ENCODE measurements at places on chromosomes 7 and 10. TPM values are rescaled to one million over a fixed set of nuclear protein-coding genes. Genes with fewer than 3 reads are reported as not detected.
A peak's percentile ranks its signal among the peaks of the same experiment; 100 is the strongest.

- H3K4me3 ChIP-seq = no peak overlapping the region
- DNase-seq = no peak
- H3K27ac ChIP-seq = no peak overlapping the region
- H3K36me3 ChIP-seq = no peaks in the 10 kb centered on the region
These were observed 453.7 kb downstream of the SDK1 start for GRCh38 chr7:3754493-3755341.

Gene AOAH
- 12.9 TPM for total RNA-seq

DNA sequence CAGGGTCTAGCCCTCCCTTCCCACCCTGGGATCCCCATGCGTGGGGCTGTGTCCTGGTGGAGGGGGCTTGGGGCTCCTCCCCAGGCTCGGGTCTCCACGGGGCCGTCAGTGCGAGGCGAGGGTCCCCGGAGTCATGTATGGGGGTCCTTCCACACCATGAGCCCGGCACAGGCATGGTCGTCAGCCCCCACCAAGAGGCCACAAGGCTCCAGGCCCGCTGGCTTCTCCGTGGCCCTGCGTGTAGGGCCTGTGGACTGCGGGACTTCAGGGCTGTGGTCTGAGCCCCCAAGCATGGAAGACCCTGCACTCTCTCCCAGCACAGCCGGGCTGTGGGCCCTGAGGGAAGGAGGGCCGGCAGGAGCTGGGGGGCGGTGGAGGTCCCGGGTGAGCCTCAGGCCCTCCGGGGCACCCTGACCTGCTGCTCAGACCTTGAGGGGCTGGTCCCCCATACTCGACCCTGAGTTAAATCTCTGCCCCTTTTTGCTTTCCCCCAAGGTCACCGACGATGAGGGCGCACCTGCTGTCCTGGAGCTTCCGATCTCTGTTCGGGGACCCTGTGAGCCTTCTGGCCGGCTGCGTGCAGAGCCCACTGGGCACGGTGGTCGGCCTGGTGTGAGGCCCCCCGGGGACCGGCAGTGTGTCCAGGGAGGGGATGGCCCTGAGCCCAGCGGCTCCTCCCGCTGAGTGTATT is 19.7 kb downstream of the PWWP2B start:
- no peak overlapping the region for H3K27ac ChIP-seq
- no peaks in the 10 kb centered on the region for H3K27me3 ChIP-seq
- H3K4me1 ChIP-seq = peaks cover 63% of the 10 kb centered on the region
- H3K36me3 ChIP-seq = no peaks in the 10 kb centered on the region

Gene KIF20B
- total RNA-seq = 3.8 TPM

DNA sequence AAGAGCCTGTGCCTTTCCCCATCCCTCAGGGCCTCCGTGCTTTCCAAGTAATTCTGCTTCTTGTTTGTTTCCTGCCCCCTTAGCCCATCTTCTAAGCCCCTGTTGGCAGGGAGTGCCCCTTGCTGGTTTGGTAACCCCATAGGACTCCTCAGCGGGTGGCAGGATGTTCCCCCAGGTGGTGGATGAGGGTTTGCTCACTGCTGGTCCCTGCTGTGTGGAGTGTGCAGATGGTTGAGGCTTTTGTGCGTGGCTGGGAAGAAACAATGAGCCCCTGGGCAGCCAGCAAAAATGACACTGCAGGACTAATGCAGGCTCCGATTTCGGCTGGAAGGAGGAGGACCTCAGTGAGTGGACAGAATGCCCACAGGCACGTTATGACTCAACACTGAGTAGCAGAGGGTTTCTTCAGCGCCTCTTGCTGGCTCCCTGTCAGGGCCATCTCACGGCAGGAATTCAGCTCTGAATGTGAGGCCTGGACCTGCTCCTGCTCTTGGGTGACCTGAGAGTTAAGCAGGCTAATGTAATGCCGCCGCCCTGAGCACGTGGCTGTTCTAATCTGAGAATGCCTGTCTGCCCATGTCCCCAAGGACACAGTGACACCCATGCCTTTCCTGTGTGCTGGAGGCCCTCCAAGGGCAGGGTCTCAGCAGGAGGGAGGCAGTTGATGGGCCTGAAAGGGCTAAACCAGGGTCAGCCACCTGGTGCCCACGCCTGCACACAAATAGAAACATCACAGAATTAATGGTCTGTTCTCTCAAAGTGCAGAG is 16.6 kb downstream of the BAG3 start:
- peaks cover 29% of the 10 kb centered on the region for H3K36me3 ChIP-seq
- H3K4me3 ChIP-seq = no peak overlapping the region
- peak overlapping the region; percentile 62 for H3K27ac ChIP-seq
- H3K27me3 ChIP-seq = no peaks in the 10 kb centered on the region
- DNase-seq = peak; percentile 86

DNA sequence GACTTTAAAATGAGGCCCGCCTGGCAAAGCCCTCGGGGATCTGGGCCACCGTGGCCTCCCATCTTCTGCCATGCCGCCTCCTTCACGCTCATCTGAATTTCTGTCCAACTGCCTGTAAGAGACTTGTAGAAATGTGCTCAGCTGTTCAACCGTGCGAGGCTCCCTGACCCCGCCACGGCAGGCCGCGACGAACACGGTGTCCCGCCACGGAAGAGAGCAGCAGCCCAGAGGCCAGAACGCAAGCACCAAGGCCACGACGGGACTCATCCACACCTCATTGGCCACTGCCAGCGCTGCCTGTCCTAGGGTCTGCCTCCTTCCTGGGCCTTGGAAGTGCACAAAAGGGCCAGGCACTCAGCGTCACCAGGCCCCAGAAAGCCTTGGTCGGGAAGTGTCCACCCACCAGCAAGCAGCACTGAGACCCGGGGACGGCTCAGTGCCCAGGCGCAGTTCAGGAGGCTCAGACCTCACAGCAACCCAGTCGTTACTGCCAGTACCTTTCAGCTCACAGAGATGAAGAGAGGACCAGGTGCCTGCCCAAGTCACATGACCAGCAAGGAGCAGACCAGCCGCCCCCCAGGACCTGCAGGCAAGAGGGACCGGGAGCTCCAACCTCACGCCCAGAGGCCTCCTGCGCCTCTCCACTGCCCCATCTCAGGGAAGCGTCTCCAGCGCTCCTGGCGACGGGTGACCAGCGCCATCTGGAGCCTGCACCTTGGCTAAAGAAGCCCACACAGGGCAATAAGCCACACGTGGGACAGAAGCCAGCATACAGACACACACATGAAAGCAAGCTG is 85.9 kb downstream of the MAD1L1 start:
- H3K36me3 ChIP-seq = peaks cover 11% of the 10 kb centered on the region
- DNase-seq = no peak
- no peaks in the 10 kb centered on the region for H3K27me3 ChIP-seq

Gene COG5
- total RNA-seq = 177 TPM

Gene DGKI
- 52.1 TPM for total RNA-seq

DNA sequence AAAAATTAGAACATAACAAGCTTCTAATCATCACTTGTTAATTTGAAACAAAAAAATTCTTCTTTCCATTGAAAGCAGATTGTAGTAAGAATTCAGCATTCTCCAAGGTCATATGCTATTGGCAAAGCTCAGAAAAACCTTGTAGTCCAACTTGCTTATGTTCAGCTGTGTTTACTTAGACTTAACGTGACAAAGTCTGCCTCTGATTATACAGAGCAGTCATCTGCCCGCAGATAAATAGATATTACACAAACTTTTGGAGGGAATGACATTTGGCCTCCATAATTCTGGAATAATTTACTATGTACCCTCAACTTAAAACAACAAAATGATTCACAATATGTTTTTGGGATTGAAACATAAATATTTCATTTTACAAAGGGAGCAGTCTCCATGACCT is 45.8 kb downstream of the MKX start:
- no peaks in the 10 kb centered on the region for H3K4me1 ChIP-seq
- no peak for DNase-seq
- no peaks in the 10 kb centered on the region for H3K27me3 ChIP-seq
- no peaks in the 10 kb centered on the region for H3K36me3 ChIP-seq
- H3K27ac ChIP-seq = no peak overlapping the region
- no peak overlapping the region for H3K4me3 ChIP-seq

DNA sequence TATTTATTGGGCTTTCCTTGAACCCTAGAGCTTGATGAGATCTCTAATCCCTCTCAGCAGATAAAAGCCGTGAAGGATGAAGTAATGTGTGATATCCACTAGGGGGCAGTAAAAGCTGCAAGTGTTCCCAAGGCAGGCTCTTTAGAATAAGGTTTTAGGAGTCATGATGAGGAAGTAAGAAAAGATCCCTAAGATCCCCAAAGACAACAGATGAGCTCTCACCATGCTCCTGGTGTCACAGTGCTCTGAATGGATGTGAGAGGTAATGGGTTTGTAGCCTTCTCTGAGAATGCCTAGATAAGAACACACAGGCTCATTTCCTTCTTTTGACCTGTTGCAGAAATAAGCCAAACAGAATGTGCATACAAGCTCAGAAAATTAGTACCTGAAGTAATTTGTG is 70.4 kb upstream of the ITPRID1 start:
- H3K4me3 ChIP-seq = no peak overlapping the region
- no peaks in the 10 kb centered on the region for H3K27me3 ChIP-seq
- no peak overlapping the region for H3K27ac ChIP-seq
- no peaks in the 10 kb centered on the region for H3K4me1 ChIP-seq
- no peak for DNase-seq

- no peak for DNase-seq
- no peak overlapping the region for H3K4me3 ChIP-seq
- no peaks in the 10 kb centered on the region for H3K36me3 ChIP-seq
- H3K27me3 ChIP-seq = no peaks in the 10 kb centered on the region
These were observed 2.6 kb downstream of the AGR3 start for GRCh38 chr7:16879181-16879580.

Gene ADD3
- total RNA-seq = 257 TPM

GRCh38 chr7:150435390-150436073 is 14.9 kb upstream of the GIMAP8 start:
- no peak overlapping the region for H3K27ac ChIP-seq
- no peaks in the 10 kb centered on the region for H3K36me3 ChIP-seq
- no peaks in the 10 kb centered on the region for H3K4me1 ChIP-seq
- H3K27me3 ChIP-seq = no peaks in the 10 kb centered on the region

- no peak for DNase-seq
- no peaks in the 10 kb centered on the region for H3K27me3 ChIP-seq
- H3K36me3 ChIP-seq = no peaks in the 10 kb centered on the region
- H3K27ac ChIP-seq = no peak overlapping the region
These were observed 85.2 kb downstream of the RTKN2 start for GRCh38 chr10:62183442-62183841.

Gene BMPR1A
- total RNA-seq = 89.4 TPM

DNA sequence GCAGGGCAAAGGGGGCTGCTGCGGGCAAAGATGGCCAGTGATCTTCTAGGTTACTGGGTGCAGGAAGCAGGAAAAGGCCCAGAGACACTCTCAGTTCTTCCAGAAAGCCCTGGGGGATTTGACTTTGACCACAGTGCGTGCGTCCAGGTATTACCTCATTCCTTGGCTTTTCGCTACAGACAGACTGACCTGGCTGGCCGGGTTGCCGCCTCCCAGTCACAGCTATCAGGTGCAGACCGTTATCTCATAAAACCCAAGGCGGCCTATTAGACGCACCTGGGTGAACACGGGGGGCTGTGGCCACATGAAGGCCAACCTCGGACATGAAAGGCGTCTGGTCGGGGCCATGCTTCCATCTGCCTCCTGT is 80.3 kb downstream of the FOXL3 start:
- H3K4me1 ChIP-seq = no peaks in the 10 kb centered on the region
- DNase-seq = no peak
- H3K27me3 ChIP-seq = no peaks in the 10 kb centered on the region
- H3K27ac ChIP-seq = no peak overlapping the region

DNA sequence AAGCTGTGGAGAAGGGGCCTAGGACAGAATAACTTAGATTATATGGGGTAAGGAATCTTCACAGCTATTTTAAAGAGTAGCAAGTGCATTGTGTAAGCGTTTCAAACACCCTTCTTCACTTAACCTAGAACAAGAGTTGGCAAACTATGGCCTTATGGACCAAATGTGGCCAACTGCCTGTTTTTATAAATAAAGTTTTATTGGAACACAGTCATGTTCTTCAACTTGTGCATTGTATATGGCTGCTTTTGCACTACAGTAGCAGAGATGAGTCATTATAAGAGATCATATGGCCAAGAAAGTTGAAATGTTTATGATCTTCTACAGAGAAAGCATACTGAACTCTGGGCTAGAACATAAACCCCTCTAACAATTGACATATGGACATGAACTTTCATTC is 187.8 kb downstream of the ETV1 start:
- no peak overlapping the region for H3K27ac ChIP-seq
- no peaks in the 10 kb centered on the region for H3K27me3 ChIP-seq
- no peak for DNase-seq
- H3K4me1 ChIP-seq = no peaks in the 10 kb centered on the region
- H3K36me3 ChIP-seq = no peaks in the 10 kb centered on the region

Gene FGFBP3
- total RNA-seq = 2.1 TPM

GRCh38 chr10:119541459-119542356 is 811 bp downstream of the RGS10 start:
- H3K4me1 ChIP-seq = peaks cover 39% of the 10 kb centered on the region
- H3K27ac ChIP-seq = peak overlapping the region; percentile 88
- peak overlapping the region; percentile 14 for H3K4me3 ChIP-seq
- H3K36me3 ChIP-seq = no peaks in the 10 kb centered on the region
- no peaks in the 10 kb centered on the region for H3K27me3 ChIP-seq
- DNase-seq = no peak

- no peaks in the 10 kb centered on the region for H3K36me3 ChIP-seq
- H3K27me3 ChIP-seq = no peaks in the 10 kb centered on the region
- no peak overlapping the region for H3K4me3 ChIP-seq
- no peaks in the 10 kb centered on the region for H3K4me1 ChIP-seq
- DNase-seq = peak; percentile 35
These were observed 99.6 kb downstream of the C10orf90 start for GRCh38 chr10:126570621-126571602.

Gene ABLIM1
- 380 TPM for total RNA-seq

Measured in thyroid gland (tissue), 4 donors.